Adipocyte (in vitro differentiated cells): ENCODE measurements at places on chromosomes 7 and 10.

- DNase-seq = no peak
Measured at GRCh38 chr7:20825555-20825954, 38.9 kb upstream of the SP8 start.

DNA sequence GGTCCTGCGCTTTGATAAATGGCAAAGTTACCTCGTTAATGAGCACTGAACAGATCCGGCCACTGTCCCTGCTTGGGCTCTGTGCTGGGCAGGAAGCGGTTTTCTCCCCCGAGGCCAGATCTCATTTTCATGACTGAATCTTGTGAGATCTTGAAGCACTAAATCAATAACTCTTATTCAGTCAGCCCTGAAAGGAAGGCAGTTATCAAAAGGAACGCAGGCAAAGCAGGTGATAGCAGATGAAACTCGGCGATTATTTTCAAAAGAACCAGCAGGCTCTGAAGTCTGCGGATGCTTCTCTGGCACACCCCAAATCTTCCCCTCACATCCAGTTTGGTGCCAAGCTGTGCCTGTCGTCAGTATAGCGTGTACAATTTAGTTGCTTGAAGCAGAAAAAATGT lies 228.7 kb downstream of the BAMBI start:
- DNase-seq = no peak

- DNase-seq = peak; percentile 93
Measured at GRCh38 chr7:82810558-82811259, 352.0 kb downstream of the PCLO start.

- DNase-seq = no peak
Measured at GRCh38 chr7:12777257-12777656, 89.8 kb downstream of the ARL4A start.

- DNase-seq = no peak
Measured at GRCh38 chr7:122727759-122728158, 25.0 kb upstream of the RNF148 start.

DNA sequence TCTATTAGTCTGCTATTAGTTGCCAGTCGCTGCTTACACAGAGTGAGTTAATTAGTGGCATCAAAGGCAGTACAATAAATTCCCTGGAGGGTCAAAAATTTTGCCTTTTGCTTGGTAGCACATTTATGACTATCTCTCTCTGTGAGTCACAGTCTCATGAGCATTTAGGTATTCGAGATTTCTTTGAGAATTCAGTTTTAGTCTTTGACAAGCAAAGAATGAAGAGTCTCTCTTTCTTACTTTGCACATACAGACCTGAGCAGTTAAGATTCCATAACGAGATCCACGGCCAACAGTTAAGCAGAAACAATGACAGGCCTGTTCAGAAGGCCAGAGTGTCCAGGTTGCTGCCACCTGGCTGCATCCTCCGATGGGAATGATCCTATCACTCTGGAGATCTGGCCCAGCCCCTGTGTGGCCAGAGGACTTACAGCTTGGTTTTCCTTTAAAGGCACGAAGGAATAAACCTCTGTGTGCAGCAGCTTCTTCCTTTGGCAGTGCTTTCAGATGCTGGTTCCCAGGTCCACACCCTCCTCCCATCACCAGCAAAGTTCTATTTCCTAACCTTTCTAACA lies 80.6 kb downstream of the GLI3 start:
- DNase-seq = peak; percentile 25

DNA sequence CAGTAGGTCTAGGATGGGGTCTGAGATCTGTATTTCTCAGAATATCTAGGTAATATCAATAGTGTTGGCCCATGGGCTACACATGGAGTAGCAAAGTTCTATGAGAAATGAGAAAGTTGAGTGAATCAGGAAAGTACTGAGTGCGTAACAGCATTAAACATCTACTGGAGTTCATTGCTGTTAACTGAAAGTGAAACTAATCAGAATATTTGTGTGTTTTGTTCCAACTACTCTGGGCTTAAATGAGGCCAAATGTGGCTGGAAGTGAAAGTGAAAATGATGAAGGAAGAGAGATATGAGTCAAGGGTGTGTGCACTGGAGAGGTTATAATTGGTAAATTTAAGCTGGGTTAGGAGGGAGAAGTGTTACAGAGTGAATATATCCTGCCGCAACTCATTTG lies 46.5 kb downstream of the TMEM106B start:
- DNase-seq = peak; percentile 36

- DNase-seq = no peak
Measured at GRCh38 chr10:17735166-17735941, 16.6 kb upstream of the TMEM236 start.

DNA sequence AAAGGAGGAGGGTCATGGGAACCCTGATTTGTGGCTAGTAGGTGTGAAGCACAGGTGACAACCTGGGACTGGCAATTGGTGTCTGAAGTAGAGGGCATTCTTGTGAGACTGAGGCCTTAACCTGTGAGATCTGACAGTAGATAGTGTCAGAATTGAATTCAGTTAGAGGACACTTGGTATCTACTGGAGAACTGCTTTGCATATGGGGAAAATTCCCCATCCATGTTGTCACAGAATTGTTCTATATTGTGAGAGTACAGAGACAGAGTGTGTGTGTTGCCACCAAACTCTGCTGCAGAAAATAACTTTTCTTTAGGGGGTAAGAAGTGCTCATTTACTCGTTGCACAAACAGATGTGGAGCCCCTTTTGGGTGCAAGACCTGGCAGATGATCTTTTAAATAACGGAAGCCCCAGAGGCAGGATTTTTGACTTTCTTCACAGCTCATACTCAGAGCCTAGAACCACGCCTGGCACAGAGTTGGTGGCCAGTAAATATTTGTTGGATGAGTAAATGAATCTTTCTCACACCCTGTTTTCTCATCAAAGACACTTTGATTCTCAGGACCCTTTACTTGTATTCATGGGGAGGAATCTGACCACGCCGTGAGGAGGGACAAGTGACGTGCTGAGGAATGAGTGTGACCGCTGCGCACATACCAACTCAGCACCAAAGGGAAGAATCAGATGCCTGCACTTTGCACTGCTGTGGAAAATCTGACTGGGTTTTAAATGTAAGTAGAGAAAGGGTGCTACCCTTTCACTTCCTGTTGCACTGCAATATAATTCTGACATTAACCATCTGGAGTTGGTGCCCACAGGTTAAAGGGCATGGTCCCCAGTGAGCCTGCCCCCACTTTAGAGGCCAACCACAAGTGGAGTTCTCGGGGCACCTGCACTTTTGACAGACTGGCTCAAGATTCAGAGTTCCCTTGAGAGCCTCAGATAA lies 39.2 kb upstream of the SDHAF3 start:
- DNase-seq = no peak

DNA sequence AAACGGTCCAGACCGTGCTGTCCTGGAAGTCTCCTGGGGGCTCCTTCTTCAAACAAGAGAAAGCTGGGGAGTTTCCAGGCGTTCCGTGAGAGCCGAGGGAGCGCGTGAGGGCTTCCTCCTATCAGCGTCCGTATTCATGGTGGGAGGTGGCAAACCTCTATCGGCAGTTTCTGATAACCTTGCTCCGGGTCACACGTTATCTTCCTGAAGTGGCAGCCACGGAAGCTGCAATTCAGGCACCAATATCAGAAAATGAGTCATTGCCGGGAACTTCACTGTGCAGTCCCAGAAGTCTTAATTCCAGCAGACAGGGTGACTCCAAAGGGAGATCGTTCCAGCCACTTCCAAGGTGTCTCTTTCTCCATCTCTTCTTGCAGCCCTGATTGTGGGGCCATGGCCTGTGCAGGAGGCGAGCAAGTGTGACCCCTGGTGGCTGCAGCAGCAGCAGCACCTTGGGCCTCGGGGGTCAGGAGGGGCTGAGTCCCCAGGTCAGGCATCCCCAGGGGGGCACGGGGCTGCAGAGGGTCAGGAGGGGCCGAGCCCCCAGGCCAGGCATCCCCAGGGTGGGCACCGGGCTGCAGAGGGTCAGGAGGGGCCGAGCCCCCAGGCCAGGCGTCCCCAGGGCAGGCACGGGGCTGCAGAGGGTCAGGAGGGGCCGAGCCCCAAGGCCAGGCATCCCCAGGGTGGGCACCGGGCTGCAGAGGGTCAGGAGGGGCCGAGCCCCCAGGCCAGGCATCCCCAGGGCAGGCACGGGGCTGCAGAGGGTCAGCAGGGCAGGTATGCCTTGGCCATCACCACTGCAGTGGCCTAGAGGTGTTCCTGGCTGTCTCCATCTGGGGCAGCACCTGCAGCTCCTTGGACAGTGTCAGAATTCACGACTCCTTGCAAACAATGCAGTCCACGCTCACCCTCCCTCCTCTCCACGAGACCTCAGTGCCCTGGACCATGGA lies 538.7 kb downstream of the DNAJB6 start:
- DNase-seq = no peak

DNA sequence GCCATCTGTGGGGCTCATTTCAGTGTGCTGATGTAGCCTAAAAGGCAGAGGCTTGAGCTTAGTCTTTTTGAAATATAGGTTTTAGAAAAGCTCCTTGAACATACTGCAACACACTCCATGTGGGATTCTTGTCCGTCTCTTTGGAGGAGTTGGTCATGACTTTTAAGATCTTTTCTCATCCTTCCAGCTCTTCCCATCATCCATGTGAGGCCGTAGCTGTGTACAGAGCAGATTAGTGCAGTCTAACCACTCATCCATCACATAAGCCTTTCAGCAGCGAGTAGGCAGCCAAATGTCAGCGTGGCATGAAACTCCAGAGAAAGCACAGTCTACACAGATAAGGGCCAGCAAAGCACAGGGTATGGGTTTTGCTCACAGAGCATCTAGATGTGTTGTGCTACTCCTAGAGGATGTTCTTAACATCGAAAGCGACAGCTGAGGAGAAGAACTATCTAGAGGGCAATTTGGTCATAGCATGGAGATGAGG lies 28.1 kb upstream of the NPVF start:
- no peak for DNase-seq

GRCh38 chr10:26445411-26446031 lies 7.4 kb downstream of the APBB1IP start:
- peak; percentile 6 for DNase-seq

DNA sequence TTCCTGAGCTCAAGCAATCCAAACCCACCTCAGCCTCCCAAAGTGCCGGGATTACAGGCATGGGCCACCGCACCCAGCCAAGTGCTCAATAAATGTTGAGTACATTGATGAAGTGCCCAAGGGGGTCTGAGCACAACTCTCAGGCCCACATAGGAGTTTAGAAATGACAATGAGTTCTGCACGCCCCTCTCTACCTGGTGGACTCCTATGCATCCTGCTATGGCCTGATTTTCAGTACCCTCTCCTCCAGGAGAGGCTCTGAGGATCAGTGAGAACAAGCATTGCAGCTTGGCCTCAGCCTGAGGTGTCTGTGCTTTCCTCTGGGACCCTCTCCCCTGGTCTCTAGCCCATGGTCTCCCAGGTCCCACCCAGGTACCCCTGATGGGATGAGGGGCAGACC lies 20.9 kb upstream of the GRIFIN start:
- DNase-seq = no peak
